ENCODE measurements at places on chromosomes 3 and 15. TPM values are rescaled to one million over a fixed set of nuclear protein-coding genes. Genes with fewer than 3 reads are reported as not detected.

DNA sequence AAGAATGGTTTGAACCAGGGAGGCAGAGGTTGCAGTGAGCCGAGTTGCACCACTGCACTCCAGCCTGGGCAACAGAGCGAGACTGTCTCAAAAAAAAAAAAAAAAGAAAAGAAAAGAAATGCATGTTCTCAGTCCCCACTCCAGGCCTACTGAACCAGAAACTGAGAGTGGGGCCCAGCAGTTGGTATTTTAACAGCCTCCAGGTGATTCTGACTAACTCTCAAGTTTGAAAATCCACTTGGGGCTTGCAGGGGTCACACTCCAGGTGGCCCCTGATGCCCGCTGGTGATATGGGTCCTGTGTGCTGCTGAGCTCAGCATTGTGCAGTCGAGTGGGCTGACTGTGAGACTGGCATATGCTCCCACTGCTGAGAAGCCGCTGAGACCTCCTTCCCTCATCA is 133.7 kb upstream of the C2CD4B start:
- H3K27me3 ChIP-seq: no peaks in the 10 kb centered on the region
- H3K4me1 ChIP-seq: peaks cover 57% of the 10 kb centered on the region
- no peak for DNase-seq
- H3K27ac ChIP-seq: no peak overlapping the region

DNA sequence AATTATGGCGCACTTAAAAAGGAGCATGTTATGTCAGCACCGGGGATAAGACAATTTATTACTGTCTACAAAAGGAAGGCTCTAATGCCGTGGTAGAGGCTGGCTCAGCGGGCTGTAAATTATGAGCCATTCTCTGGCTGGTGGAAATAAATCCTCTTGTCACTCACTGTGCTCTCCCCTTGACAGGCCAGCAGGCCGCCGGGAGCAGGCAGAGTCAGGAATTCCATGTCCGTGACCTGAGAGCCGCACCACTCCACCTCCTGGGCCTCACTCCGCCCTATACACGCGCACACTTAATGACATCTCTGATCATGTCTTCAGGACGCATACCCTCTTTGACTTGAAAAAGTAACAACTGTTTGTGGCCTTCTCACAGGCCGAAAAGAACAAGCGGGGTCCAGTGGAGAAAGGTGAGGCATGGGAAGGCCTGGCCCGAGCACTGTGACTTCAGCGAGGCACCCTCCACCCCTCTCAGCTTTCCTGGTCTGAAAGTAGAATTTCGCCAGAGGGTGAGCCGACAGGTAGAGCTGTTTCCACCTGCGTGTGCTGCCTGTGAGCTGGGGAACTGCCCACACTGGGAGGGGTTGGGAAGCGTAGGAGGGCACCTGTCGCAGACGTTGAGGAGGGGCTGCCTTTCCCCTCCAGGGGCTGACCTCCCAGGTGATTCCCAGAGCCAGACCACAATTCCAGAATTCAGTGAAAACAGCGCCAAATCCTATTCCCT is 13.2 kb upstream of the PCSK6 start:
- H3K4me1 ChIP-seq: peaks cover 5% of the 10 kb centered on the region
- no peak overlapping the region for H3K27ac ChIP-seq
- H3K27me3 ChIP-seq: no peaks in the 10 kb centered on the region
- H3K4me3 ChIP-seq: no peak overlapping the region
- no peaks in the 10 kb centered on the region for H3K36me3 ChIP-seq

Gene PLAAT1
- 3.9 TPM for total RNA-seq

Gene SCAMP5
- 70.1 TPM for total RNA-seq

DNA sequence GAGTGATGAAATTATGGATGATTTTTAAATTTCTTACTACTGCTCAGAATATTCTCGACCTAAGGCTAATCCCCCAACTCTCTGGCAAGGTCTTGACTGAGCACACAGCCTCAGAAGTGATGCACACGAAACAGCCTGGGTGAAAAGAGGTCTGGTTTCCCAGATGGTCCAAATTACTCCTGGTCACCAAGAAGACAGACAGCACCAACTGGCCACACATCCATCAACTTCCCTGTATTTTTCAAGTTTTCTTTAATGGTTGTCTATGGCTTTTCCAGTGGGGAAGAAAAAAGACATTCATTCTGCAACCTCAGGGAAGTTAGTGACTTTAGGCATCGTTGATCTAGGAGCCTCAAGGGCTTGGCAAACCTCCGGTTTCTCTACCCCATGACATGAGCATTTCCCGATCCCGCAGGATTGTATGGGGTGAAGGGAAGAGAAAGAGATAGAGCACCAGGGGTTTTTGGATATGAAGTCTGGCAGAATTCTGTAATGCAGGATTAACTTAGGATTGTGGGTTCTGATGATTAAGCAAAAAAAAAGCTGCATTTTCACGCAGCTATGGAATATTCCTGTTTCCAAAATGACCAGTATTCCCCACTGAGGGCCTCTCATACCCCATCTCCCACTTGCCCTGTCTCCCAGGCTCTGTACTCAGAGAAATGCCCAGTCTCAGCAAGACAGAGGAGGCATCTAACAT is 62.2 kb downstream of the UMPS start:
- no peaks in the 10 kb centered on the region for H3K27me3 ChIP-seq
- DNase-seq: no peak
- 0 out of 2 replicates have a peak overlapping the region, but pooled peaks have one; percentile 24 for H3K27ac ChIP-seq
- no peaks in the 10 kb centered on the region for H3K4me1 ChIP-seq
- H3K36me3 ChIP-seq: peaks cover 68% of the 10 kb centered on the region
- H3K4me3 ChIP-seq: no peak overlapping the region

Gene UNC13C
- 0.07 TPM for total RNA-seq

DNA sequence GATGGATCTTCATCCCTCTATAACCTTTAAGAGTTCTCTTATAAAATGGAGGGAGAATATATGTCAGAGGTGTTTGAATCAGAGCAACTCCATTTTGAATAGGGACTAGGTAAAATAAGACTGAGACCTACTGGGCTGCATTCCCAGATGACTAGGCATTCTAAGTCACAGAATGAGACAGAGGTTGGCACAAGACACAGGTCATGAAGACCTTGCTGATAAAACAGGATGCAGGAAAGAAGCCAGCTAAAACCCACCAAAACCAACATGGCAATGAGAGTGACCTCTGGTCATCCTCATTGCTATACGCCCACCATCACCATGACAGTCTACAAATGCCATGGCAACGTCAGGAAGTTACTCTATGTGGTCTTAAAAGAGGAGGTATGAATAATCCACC is 211.0 kb downstream of the GBE1 start:
- peaks cover 33% of the 10 kb centered on the region for H3K36me3 ChIP-seq
- no peaks in the 10 kb centered on the region for H3K27me3 ChIP-seq
- H3K4me3 ChIP-seq: no peak overlapping the region
- DNase-seq: no peak

DNA sequence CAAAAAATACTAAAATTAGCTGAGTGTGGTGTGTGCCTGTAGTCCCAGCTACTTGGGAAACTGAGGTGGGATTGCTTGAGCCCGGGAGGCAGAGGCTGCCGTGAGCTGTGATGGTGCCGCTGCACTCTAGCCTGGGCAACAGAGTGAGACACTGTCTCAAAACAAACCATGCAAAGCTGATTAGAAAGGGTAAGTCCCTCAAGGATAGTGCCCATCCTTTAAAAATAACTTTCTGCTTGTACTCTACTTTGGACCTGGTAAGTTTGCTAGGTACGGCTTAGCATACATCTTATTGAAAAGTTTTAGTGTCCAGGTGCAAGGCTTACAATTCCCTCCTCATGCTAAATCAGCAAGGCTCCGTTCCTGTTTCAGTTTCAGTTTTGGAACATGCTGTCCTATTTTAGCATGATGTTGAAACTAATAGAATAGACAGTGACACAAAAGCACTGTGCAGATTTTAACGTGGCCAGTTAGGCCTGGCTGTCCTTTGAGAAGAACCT is 21.4 kb downstream of the FEM1B start:
- DNase-seq: no peak
- H3K27me3 ChIP-seq: no peaks in the 10 kb centered on the region
- no peak overlapping the region for H3K4me3 ChIP-seq
- peaks cover 9% of the 10 kb centered on the region for H3K4me1 ChIP-seq
- no peaks in the 10 kb centered on the region for H3K36me3 ChIP-seq
- H3K27ac ChIP-seq: no peak overlapping the region

Gene PLSCR2
- 0.39 TPM for total RNA-seq

Gene PLSCR5
- total RNA-seq: not detected

Gene CHST2
- total RNA-seq: 13.2 TPM

DNA sequence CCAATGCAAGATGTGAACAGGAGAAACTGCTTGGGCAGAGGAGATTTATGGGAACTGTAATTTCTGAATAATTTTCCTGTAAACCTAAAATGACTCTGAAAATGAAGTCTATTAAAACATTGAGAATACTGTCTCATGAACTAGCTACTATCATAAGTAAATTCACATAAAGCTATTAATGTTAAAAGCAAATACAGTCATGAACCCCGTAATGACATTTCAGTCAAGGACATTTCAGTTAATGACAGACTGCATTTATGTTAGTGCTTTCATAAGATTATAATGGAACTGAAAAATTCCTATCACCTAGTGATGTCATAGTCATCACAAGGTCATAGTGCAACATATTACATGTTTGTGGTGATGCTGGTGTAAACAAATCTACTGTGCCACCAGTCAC is 17.2 kb downstream of the CBLB start:
- H3K4me3 ChIP-seq: no peak overlapping the region
- no peaks in the 10 kb centered on the region for H3K27me3 ChIP-seq
- peaks cover 15% of the 10 kb centered on the region for H3K36me3 ChIP-seq
- no peak overlapping the region for H3K27ac ChIP-seq

GRCh38 chr3:12303534-12303933 is 14.7 kb downstream of the PPARG start:
- no peak overlapping the region for H3K27ac ChIP-seq
- H3K4me3 ChIP-seq: no peak overlapping the region
- no peak for DNase-seq
- no peaks in the 10 kb centered on the region for H3K4me1 ChIP-seq

GRCh38 chr15:29050870-29051269 is 165.1 kb downstream of the APBA2 start:
- peaks cover 6% of the 10 kb centered on the region for H3K4me1 ChIP-seq
- no peaks in the 10 kb centered on the region for H3K27me3 ChIP-seq
- no peaks in the 10 kb centered on the region for H3K36me3 ChIP-seq
- no peak overlapping the region for H3K27ac ChIP-seq

GRCh38 chr3:39106851-39107387 is 508 bp downstream of the GORASP1 start:
- peaks cover 16% of the 10 kb centered on the region for H3K27me3 ChIP-seq
- peak; percentile 49 for DNase-seq
- H3K36me3 ChIP-seq: no peaks in the 10 kb centered on the region
- H3K4me3 ChIP-seq: peak overlapping the region; percentile 89

Gene ARL6IP5
- 30.8 TPM for total RNA-seq

Gene SPINK8
- total RNA-seq: not detected

All from WTC11 (cell line).